IMR-90 (cell line): ENCODE measurements at places on chromosomes 7 and 10. TPM values are rescaled to one million over a fixed set of nuclear protein-coding genes. Genes with fewer than 3 reads are reported as not detected.

The FAM25G gene
- total RNA-seq = not detected in 2 replicates

The ANKRD61 gene
- under 0.01 and 0.36 TPM in 2 replicates for total RNA-seq

The HHEX gene
- 2.3 and 4.4 TPM in 2 replicates for total RNA-seq

The AKR1C4 gene
- not detected in 2 replicates for total RNA-seq

The C10orf95 gene
- not detected in 2 replicates for total RNA-seq

The TMEM130 gene
- 1.1 and 1.4 TPM in 2 replicates for total RNA-seq

The ZNF485 gene
- total RNA-seq = 2.2 and 3.1 TPM in 2 replicates

The CALML3 gene
- not detected in 2 replicates for total RNA-seq

The H2BK1 gene
- total RNA-seq = not detected in 2 replicates

- H3K36me3 ChIP-seq = peaks cover 6% of the 10 kb centered on the region
- H3K4me3 ChIP-seq = peak overlapping the region; percentile 58
- H3K27me3 ChIP-seq = no peaks in the 10 kb centered on the region
- H3K4me1 ChIP-seq = no peaks in the 10 kb centered on the region
- peak overlapping the region; percentile 84 for H3K27ac ChIP-seq
Measured at GRCh38 chr10:24723386-24723787, 300 bp downstream of the ARHGAP21 start.

DNA sequence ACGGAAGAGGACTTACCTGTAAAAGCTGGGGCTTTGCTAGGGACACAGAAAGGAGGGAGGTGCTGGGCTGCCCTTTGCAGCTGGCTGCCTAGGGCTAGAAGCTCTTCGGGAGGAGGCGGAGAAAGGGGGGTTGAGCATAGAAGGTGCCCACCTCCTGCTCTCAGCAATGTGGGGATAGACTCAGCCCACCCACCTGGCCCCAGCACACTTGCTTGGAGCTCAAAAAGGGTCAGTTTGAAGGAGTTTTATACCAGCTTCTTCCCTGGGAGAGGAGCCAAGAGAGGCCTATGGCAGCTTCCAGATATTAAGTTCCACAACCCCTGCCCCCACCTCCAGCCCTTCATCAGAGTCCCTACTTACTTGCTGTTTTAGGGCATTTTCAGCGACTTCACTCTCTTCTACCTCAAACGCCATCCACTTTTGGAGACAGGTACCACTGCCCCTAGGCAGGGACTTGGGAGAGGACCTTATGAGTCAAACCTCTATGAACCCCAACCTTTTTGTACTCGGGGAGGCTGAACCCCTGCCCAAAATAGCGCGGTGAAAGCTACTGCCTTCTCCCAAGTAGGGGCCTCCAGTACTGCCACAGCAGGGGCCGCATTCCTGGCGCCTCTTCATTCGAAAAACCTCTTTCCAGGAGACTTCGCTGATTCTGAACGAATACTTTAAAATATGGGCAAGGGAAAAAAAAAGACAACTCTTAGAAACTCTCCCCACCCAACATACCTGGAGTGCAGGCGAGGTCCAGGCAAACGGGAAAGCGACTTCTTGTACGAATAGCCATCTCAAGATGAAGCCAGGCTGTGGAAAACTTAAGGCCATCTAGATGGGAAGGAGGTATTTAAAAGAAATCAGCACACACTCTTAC, 1.2 kb upstream of the EVX1 start:
- DNase-seq = no peak
- peaks cover 100% of the 10 kb centered on the region for H3K27me3 ChIP-seq
- H3K36me3 ChIP-seq = no peaks in the 10 kb centered on the region
- H3K4me3 ChIP-seq = no peak overlapping the region

DNA sequence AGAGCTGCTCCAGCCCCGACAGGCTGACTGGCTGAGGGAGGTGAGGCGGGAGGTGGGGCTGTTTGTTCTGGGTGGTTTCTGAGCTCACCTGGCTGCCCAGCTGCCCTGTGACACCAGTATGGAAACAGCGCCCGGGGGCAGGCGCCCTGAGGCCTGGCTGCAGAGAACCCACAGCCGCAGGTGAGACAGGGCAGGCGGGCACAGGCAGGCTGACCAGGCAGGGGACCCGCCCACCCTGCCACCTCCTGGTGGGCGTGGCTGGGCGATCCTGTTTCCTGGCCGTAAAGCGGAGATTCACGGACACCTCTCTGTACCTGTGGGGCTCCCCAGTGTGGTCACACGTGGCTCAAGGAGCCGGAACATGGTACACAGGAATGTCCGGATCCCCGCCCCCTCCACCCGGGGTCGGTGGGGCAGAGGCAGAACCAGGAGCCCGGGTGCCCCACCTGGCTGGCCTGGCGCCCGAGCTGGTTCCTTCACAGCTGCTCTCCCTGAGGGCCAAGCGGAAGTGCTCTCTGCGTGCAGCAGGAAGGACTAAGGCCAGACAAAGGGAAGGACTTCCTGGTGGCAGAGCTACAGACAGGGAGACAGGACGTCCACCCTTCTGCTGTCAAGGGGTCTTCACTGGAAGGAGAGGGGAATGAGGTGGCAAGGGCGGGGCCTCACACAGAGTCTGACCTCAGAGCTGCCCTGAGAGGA, 3.9 kb downstream of the MICALL2 start:
- no peak for DNase-seq
- no peaks in the 10 kb centered on the region for H3K27me3 ChIP-seq
- 0 out of 2 replicates have a peak, but pooled peaks cover under 1% of the 10 kb centered on the region for H3K36me3 ChIP-seq

GRCh38 chr7:43625453-43625852, 42.5 kb downstream of the STK17A start:
- no peaks in the 10 kb centered on the region for H3K27me3 ChIP-seq
- H3K36me3 ChIP-seq = peaks cover 32% of the 10 kb centered on the region
- H3K27ac ChIP-seq = no peak overlapping the region; the same call in 1 of the 2 replicates
- DNase-seq = no peak
- peaks cover 7% of the 10 kb centered on the region for H3K4me1 ChIP-seq
- H3K4me3 ChIP-seq = no peak overlapping the region

DNA sequence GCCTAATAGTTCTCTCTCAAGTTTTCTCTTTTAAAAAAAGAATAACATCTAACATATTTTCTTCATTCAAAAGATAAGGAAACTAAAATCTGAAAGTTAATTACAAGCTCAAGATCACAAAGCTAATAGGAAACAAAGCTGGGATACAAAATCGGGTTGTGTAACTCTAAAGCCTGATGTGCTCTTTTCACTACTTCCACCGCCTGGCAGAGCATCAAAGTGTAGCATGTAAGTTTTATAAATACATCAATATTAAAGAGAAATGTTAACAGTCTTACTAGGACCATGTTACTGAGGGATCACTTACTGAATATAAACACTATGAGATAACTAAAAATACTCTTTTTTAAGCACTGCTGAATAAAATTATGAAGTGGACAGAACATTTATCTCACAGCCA, 97.2 kb downstream of the KMT2C start:
- H3K27me3 ChIP-seq = no peaks in the 10 kb centered on the region
- H3K4me3 ChIP-seq = no peak overlapping the region
- DNase-seq = peak; percentile 43
- peaks cover 2% of the 10 kb centered on the region; the same call in 1 of the 2 replicates for H3K4me1 ChIP-seq
- H3K36me3 ChIP-seq = no peaks in the 10 kb centered on the region
- no peak overlapping the region for H3K27ac ChIP-seq

DNA sequence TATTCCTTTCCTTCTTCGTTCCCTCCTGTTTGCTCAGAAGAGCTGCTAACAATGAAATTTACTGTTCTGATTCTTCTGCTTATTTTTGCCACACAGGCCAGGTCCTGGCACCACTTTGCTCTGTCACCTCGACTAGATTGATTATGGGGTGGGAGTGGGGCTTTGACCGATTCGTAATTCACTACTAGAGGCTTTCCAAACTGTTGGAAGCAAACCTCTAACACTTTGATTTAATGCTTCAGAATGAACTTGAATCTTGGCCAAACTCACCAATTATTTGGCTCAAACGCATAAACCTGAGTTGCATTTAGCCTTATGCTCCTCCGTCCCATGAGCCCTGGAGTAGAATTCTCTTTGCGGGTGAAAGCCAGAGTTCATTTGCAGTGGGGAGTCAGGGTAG, 476.2 kb upstream of the FZD8 start:
- no peak for DNase-seq
- H3K4me3 ChIP-seq = no peak overlapping the region
- no peak overlapping the region for H3K27ac ChIP-seq
- no peaks in the 10 kb centered on the region for H3K36me3 ChIP-seq

DNA sequence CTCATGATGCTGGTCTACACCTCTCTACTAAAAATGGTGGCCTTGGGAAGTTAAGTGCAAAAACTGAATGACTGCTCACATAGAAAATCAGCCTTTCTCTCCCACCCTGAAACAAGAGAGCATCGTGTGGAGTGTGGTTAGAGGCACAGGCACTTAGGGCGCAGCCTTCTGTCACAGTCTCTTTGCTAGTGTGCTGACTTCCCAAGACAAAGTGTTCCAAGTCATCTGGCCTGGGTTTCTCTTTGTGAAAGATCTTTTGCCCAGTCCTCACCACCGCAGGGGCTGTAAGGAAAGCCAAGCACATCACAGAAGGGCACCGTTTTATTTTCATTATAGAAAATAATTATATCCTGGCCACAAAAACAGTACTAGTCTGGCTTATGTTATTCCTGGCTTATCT, 12.5 kb downstream of the STN1 start:
- peaks cover 7% of the 10 kb centered on the region for H3K4me1 ChIP-seq
- no peak for DNase-seq
- peaks cover 4% of the 10 kb centered on the region; the same call in 1 of the 2 replicates for H3K36me3 ChIP-seq

- H3K36me3 ChIP-seq = no peaks in the 10 kb centered on the region
- H3K27ac ChIP-seq = no peak overlapping the region
- peaks cover 20% of the 10 kb centered on the region for H3K4me1 ChIP-seq
Measured at GRCh38 chr10:116690356-116691322, 51.7 kb downstream of the HSPA12A start.

GRCh38 chr7:2732959-2733584, 45.1 kb downstream of the AMZ1 start:
- DNase-seq = peak; percentile 41
- no peaks in the 10 kb centered on the region for H3K27me3 ChIP-seq
- H3K4me1 ChIP-seq = peaks cover 20% of the 10 kb centered on the region
- H3K36me3 ChIP-seq = peaks cover 20% of the 10 kb centered on the region
- no peak overlapping the region for H3K27ac ChIP-seq

DNA sequence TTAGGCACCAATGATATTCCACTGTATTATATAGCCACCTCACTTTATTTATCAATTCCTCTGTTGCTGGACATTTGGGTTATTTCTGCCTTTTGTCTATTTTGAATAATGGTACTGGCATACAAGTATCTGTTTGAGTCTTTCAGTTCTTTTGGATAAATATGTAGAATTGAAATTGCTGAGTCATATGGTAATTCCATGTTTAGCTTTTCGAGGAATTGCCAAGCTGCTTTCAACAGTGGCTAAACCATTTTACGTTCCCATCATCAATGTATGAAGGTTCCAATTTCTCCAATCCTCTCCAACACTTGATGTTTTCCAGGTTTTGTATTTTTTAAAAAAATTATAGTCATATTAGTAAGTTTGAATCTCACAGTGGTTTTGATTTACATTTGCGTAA, 42.3 kb downstream of the JMJD1C start:
- no peak overlapping the region for H3K27ac ChIP-seq
- no peaks in the 10 kb centered on the region for H3K36me3 ChIP-seq
- H3K4me3 ChIP-seq = no peak overlapping the region
- H3K27me3 ChIP-seq = no peaks in the 10 kb centered on the region
- no peaks in the 10 kb centered on the region for H3K4me1 ChIP-seq

DNA sequence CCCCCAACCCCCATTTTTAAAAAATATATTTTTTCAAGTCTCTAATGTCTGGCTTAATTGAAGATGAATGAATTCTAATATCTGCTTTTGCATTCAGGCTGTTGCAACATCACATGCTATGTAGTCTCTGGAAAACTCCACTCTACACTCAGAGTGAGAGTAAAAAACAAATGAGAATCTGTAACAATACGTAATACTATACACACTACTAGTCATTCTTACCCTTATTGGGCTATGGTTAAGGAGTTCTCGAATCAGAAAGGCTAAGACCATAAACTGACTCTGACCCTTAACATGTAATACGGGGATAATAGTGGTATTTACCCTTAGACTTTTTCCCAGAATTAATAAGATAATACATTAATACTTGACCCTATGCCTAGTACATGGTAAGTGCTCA, 42.9 kb upstream of the TMEM168 start:
- H3K36me3 ChIP-seq = peaks cover 9% of the 10 kb centered on the region; the same call in 1 of the 2 replicates
- no peaks in the 10 kb centered on the region for H3K4me1 ChIP-seq
- no peak overlapping the region for H3K4me3 ChIP-seq
- no peak for DNase-seq

- peak; percentile 87 for DNase-seq
- H3K36me3 ChIP-seq = peaks cover 23% of the 10 kb centered on the region
- no peak overlapping the region for H3K4me3 ChIP-seq
- H3K27ac ChIP-seq = peak overlapping the region; percentile 52
Measured at GRCh38 chr10:88932539-88933256, 19.9 kb downstream of the ACTA2 start.

DNA sequence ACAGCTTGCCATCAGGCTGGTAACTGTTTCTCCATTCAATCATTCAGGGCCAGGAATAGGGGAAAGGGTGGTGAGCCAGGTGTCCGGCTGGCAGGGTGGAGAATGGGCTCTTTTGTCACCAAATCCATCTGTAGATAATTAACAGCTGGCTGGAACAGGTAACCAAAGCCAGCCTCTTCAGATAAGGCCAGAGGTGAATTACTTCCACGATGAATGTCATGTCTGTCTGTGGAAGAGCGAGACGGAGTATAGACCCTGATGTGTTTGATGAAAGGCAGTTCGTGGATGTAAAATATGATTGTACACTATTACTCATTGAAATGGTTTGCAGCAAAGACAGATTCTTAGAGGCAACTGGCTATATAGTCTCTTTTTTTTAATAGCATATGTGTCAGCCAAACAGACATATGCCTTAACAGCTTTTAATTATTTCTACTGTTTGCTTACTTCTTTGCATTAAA, 149.8 kb downstream of the KLF6 start:
- H3K27ac ChIP-seq = no peak overlapping the region
- H3K4me1 ChIP-seq = no peaks in the 10 kb centered on the region
- no peaks in the 10 kb centered on the region for H3K27me3 ChIP-seq
- no peak for DNase-seq

DNA sequence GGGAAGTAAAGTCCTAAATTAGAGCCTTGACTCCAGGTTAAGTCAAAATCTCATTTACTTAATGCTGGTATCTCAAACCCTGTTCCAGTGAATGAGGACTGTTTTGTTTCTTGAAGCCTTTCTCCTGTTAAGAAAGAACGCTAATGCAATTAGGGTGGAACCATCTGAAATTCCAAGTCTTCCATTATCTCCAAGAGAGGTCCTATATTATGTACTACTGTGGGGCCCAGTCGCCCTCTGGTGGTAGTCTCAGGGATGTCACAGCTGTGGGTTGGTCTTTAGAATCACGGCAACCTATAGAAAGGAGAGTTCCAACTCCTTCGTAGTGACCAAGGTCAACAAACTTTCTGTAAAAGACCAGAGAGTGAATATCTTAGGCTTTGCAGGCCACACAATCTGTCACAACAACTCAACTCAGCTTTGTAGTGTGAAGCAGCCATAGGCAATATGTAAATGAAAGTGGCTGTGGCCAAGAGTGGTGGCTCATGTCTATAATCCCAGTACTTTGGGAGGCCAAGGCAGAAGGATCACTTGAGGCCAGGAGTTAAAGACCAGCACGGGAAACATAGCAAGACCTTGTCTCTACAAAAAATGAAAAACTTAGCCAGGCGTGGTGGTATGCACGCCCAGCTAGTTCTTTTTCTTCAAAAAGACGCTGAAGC, 9.3 kb downstream of the RPP38 start:
- H3K4me1 ChIP-seq = no peaks in the 10 kb centered on the region
- H3K27me3 ChIP-seq = no peaks in the 10 kb centered on the region
- no peak overlapping the region for H3K27ac ChIP-seq
- no peak overlapping the region for H3K4me3 ChIP-seq
